ENCODE measurements at places on chromosomes 2 and 18.

- no peak for DNase-seq
Observed at GRCh38 chr2:37168217-37168981, 11.6 kb upstream of the EIF2AK2 start.

GRCh38 chr2:191048073-191048472 is 34.1 kb upstream of the STAT1 start:
- DNase-seq: no peak

DNA sequence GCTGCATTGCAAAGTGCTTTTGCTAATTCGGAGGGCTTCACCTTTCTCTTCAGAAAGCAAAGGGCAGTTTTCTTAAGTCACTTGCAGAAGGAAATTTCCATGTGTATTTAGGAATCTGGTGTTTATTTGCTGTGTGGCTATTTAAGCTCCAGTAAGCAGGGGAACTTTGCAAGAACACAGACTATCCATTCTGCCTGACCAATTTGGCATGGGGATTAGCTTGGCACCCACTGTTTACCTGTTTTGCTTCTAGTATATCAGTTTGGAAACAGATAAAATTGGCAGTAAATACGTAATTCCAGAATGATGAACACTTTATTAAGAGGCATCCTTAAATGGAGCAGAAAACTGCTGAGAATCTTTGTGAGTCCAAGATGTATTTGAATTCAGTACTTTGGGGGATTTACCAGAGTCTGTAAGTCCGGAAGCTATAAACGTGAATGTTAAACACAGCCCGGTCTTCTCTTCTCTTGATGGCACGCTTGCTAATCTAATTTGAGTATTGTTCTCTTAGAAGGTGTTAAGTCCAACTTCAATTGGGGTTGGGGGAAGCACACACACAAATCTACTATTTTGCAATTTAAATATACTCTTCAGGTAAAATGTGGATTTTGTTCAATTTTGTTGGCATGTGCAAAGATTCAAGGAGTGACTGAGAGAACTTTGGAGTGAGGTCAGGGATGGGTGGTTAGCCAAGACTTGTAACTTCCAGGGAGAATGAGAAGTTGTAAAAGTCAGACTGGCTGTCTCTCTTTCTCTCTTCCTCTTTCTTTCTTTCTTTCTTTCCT is 650 bp downstream of the ACKR3 start:
- no peak for DNase-seq

- DNase-seq: no peak
Observed at GRCh38 chr2:198304859-198305258, 500.5 kb downstream of the PLCL1 start.

GRCh38 chr2:217993817-217994463 is 8.9 kb downstream of the TNS1 start:
- DNase-seq: no peak

DNA sequence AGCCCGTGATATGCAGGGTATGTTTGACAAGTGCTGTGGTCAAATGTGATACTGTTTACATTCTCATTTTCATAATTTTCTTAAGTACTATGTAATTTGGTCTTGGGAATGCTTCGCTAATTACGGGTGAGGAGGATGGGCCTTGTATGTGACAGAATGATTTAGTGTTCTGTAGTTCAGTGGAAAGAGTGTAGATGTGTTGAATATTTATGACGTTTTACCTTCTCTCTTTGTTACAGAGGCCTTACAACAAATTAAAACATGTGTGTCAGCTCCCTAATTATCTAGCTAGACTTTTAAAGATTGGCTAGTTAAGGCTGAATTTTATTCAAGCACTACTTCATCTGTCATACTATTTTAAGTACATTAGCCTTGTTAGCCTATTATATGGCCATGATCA is 10.6 kb upstream of the CHRNA1 start:
- DNase-seq: no peak

DNA sequence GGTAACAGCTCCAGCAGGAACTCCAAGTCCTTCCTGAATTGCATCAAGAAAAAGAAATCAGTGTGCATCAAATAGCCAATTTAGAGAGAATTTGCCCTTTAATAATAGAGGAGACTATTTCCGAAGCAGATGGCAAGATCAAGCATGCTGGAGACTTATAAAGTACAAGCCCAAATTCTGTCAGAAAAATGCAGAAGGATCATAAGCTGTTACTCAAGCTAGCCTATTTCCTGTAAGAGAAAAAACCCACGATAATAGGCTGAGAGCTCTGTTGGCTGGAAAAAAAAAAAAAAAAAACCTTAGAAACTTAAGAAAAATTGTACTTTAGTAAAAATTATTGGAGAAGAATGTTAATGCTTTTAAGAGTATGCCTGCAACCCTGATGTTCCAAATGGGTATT is 24.4 kb upstream of the ITM2C start:
- no peak for DNase-seq

DNA sequence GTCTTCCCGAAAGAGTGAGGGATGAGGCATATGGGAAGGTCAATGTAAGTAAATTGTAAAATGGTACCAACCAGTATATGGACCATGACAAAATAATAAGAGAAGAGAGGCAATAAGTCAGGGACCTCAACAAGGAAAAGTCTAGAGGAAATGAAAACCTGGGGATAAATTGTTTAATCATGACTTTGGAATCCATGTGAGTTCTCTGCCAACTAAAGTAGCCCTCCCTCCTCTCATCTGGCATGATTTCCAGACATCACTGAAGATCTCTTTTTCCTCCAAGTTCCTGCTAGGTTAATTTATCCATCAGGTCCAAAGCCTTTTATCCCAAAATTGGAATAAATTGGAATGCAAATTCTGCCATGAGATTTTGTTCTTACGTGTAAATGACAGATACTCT is 417.9 kb downstream of the NRXN1 start:
- no peak for DNase-seq

DNA sequence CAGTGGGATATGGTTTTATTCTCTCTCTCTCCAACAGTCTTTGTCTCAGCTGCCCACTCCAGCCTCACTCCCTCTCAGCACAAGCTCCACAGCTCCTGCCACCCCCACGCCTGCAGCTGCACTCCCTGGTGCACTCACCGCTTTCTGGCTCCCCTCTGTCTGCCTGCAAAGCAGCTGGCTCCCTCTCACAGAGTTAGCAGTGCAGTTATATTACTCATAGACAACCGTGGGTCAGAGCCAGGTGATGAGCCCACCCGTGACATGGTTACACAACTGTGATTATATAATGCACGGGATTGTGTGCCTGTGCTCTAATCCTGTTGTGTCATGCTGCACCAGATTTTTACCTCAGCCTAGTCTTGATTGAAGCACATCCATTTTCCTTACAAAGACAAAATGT is 276.9 kb upstream of the CHAC2 start:
- DNase-seq: no peak

GRCh38 chr18:621291-622043 is 24.7 kb downstream of the CLUL1 start:
- DNase-seq: no peak

DNA sequence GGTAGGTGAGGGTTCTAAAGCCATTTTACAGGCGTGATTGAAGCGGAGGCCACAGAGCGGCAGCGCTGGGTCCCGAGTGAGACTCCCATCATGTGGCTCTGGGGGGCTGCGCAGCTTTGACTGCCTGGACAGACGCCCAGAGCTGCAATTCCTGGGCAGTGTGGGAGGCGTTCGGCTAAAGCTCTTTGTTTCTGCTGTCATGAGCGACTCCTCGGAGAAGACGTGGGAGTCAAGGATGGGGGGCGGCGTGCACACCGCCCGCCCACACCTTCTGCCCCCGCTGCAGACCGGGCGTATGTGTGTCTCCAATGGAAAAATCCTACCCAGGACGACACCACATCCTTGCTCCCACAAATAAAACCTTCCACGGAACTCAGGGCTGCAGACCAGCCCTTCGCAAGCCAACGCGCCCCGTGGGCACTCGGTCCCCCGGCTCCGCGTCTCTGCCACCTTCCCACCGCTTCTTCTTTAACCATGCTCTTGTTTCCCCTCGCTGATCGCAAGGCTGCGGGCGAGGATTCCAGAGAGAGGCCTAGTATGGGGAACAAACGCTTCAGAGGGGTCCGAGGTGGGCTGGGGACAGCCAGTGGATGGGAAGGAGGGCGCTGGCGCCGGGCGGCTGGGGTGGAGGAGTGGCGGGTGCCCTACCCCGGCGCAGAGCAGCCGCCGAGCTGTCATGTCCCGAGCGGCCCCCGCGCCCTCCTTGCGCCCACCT is 680 bp upstream of the LBH start:
- DNase-seq: no peak

- DNase-seq: no peak
Observed at GRCh38 chr2:223688094-223688835, 86.1 kb upstream of the SCG2 start.

- no peak for DNase-seq
Observed at GRCh38 chr2:43268066-43268953, 41.9 kb upstream of the ZFP36L2 start.

- no peak for DNase-seq
Observed at GRCh38 chr2:101063352-101064124, 61.4 kb downstream of the RPL31 start.

DNA sequence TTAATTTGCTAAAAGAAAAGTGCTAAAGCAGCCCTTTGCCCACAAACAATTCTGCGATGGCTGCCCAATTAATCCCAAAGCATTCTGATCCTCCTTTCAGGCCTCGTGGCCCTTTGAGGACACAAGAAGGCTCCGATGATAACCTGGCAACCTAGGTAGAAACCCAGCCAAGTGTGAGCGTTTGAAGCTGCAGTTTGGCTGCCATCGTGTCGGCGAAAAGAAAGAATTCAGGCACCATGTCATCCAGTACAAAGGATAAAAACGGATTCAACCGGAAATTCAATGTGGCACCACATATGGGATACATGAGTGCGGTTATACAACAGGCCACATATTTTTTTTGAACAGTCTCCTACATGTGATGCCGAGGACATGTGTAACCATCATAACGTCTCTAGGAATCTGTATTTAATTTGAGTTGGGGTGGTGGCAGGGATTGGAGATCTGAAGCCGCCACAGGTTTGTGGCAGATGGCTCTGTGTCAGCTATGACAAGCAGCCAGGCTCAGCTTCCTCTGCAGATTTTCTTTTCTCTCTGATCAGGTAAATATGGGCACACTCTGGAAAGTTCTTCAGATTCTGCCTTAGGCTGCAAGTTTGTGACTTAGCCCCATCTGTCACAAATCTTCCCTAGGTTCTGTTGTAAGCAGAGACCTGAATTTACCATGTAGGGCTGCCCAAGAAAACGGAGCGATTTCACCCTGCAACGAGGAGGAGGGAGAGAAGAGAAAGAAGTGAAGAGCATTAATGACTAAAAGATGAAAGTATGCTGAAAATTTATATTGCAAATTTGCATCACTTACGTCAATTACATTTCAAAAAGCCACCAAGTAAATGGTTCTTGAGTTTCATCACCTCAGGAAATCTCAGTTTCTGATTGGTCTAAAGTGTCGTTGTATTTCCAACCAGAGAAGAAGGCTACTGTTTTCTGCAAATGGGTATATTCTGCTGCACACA is 573.2 kb downstream of the ZEB2 start:
- DNase-seq: no peak

DNA sequence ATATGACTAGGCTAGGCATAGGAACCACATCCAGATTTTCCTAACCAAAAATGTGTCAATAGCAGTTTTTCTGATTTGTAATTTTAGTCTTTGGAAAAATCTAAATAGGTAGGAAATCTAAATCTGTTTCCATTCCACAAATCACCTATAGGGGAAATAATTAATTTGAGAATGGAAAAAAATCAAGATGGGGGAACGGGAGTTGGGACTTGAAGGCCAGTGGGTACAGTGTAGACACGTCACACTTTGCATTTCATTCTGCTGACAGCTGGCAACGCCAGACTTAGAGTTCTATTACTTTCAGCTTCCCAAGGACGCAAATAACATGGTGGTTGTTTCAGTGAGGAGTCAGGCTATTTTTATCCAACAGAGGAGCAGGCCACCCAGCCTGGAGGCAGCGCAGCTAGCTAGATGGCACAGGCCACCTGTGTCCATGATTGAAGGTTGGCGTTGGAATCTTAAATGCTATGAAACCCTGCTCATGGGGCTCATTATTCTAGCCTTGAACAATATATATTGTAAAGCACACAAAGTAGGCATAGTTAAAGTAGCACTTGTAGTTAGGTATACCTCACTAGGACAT is 23.4 kb downstream of the HNRNPA3 start:
- DNase-seq: no peak

- DNase-seq: no peak
Observed at GRCh38 chr18:9366126-9366714, 31.6 kb downstream of the TWSG1 start.

GRCh38 chr2:136246086-136246669 is 128.2 kb upstream of the CXCR4 start:
- DNase-seq: no peak

DNA sequence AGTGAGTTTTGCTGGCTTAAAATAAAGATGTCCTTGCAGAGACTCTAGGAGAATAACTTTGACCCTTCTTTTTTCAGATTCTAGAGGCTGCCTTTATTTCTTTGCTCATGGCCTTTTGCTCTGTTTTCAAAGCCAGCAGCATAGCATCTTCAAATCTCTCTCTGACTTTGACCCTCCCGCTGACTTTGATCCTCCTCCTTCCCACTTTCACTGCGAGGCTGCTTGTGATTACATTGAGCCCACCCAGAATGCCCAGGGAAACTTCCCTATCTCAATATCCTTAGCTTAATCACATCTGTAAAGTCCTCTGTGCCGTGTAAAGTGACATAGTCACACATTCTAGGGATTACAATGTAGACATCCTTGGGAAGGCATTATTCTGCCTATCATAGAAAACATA is 23.9 kb downstream of the TACR1 start:
- DNase-seq: no peak

DNA sequence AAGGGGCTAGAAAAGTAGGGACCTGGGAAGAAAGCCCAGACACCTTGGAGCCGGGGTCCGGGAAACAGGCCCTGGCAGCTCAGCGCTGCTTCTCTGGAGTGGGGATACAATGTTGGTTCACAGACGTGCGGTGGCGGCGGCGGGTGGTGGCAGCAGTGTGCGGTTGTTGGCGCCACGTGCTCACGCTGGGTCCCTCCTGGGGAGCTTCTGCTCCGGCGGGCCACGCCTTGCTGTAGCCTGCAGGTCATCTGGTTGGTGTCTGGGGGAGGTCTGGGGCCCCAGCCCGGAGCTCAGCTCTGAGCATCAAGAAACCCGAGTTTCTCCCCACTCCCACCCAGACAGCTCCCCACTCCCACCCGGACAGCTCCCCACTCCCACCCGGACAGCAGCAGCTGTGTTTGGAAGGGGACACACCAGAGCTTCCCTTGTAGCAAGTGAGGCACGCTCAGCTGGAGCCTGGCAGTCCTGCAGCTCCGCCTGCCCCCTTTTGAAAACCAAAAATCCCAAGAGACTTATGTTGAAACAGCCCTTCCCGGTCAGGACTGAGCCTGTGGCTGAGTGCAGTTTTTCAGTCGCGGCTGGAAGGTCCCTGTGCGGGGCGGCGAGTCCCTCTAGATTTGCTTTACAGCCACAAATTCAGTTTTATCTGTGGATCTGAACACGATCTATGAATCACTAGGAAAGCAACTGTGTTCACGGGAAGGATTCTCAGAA is 46.9 kb downstream of the NFATC1 start:
- no peak for DNase-seq
